MG63 (cell line): ENCODE measurements at places on chromosomes 6 and 20.

- DNase-seq, result no peak
Observed at GRCh38 chr6:52381249-52381648, 19.3 kb downstream of the PAQR8 start.

DNA sequence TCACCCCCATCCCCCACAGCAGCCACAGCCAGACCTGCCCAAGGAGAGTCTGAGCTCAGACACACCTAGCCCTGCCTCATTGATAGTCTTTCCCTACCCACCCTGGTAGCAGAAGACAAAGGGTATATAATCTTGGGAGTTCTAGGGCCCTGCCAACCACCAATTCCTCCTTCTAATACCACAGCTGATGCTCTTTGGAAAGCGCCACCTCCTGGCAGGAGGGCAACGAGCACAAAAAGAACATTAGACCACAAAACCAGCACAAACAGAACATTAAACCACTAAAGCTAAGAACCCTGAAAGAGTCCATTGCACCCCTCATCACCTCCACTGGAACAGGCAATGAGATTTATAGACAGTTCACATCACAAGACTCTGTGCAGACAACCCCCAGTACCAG, 195.8 kb upstream of the FUT9 start:
- DNase-seq, result no peak

- DNase-seq, result no peak
Observed at GRCh38 chr6:227812-228338, 64.4 kb upstream of the DUSP22 start.

GRCh38 chr20:46710153-46710913, 884 bp downstream of the SLC2A10 start:
- DNase-seq, result no peak
